ENCODE measurements at places on chromosomes 6 and 20.

GRCh38 chr6:35149891-35150566, 8.9 kb upstream of the TCP11 start:
- DNase-seq = no peak

- no peak for DNase-seq
Observed at GRCh38 chr6:85494547-85495536, 45.0 kb downstream of the NT5E start.

- no peak for DNase-seq
Observed at GRCh38 chr6:21791581-21791980, 198.0 kb downstream of the SOX4 start.

- DNase-seq = no peak
Observed at GRCh38 chr6:132819405-132820161, 5.2 kb downstream of the RPS12 start.

- no peak for DNase-seq
Observed at GRCh38 chr6:117110737-117111136, 154.6 kb upstream of the VGLL2 start.

- no peak for DNase-seq
Observed at GRCh38 chr20:21571841-21572690, 58.2 kb upstream of the NKX2-2 start.

GRCh38 chr6:66605011-66605410, 898.0 kb upstream of the EYS start:
- DNase-seq = no peak

DNA sequence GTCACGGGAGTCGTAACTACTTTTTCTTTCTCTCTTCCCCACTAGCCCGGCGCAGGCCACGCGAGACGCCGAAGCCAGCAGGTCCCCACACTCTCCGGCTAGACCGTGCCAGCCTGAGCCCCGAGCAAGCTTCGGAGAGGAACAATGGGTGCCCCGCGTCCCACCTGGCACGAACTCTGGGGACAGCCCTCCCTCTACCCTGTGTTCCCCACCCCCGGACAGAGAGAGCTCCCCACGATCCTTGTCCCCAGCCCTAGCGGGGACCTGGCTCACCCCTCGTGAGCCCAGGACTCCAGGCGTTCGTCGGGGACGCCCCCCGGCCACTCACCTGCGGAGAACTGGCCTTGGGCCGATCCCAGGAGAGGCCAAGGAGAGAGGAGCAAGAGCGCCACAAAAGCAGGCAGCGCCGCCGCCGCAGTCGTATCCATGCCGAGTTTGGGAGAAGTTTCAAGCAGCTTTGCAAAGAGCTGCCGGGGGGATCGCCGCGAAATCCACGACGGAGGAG, 416 bp downstream of the PTPRK start:
- DNase-seq = peak; percentile 39

DNA sequence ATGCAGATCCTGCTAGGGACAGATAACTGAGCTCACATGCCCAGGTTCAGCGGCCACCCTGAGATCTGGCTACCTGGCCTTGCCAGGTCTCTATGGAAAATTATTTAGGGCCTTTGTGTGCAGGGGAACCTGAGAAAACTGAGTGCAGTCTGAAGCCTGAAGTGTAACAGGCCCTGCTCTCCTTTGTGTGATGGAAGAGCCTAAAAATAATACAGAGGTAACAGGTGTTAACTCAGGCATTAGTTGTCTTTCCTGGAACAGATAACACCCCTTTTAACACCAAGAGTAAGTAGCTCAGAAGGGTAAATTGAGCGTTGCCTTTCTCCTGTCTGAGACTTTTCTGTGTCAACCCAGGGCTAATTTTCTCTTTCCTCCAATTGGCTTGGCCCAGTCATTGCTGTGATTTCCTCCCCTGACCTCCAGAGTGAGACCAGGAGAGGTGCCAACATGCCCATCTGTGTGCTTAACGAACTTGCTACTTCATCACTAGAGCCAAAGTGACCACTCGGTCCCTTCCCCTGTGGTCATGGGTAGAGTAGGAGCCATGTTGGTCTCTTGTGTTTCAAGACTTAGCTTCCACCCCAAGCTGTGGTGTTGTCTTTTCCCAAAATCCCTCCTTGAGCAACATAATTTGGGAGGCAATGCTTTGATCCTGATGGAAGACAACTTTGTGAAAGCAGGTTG, 304.4 kb upstream of the JAG1 start:
- no peak for DNase-seq

Data from stimulated activated CD4-positive, alpha-beta T cell treated with anti-CD3 and anti-CD28 coated beads, Interleukin-1b, Interleukin-23, amount 100 ng/mL, for 4 hours (primary cell).